ENCODE measurements at places on chromosomes 3 and 15. TPM values are rescaled to one million over a fixed set of nuclear protein-coding genes. Genes with fewer than 3 reads are reported as not detected.

STX19 gene
- total RNA-seq, result 0.31 TPM

FOXB1 gene
- not detected for total RNA-seq

IVD gene
- total RNA-seq, result 67.8 TPM

DPH3 gene
- 19.4 TPM for total RNA-seq

TM4SF1 gene
- 149 TPM for total RNA-seq
